Right atrium auricular region (tissue), 2 donors: ENCODE measurements at places on chromosomes 5 and 9. TPM values are rescaled to one million over a fixed set of nuclear protein-coding genes. Genes with fewer than 3 reads are reported as not detected.

DNA sequence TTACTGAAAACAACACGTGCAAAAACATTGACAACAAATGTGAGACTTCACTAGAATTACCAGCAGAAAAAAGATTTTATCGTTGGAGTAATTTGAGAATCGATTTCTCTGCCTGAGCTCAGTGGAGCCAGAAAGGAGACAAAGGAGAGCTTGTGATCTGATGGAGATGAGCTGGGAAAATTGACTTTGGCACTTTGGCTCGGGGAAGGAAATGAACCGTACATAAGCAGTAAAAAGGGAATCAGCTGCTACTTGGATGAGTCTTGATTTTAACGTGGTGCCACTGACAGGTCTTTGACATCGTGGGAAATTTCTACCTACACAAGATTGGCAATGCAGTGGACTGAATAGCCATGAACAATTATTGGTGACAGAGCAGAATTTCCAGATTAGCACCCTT, 244.7 kb upstream of the RPS23 start:
- no peak overlapping the region for H3K4me3 ChIP-seq
- DNase-seq, result no peak
- H3K4me1 ChIP-seq, result no peaks in the 10 kb centered on the region
- no peaks in the 10 kb centered on the region for H3K36me3 ChIP-seq
- no peak overlapping the region for H3K27ac ChIP-seq

GRCh38 chr5:105868038-105868780, 1802.5 kb downstream of the EFNA5 start:
- H3K4me1 ChIP-seq, result no peaks in the 10 kb centered on the region
- DNase-seq, result no peak
- no peaks in the 10 kb centered on the region for H3K27me3 ChIP-seq
- no peaks in the 10 kb centered on the region for H3K36me3 ChIP-seq
- no peak overlapping the region for H3K27ac ChIP-seq

- no peaks in the 10 kb centered on the region for H3K27me3 ChIP-seq
- H3K27ac ChIP-seq, result no peak overlapping the region
- H3K4me1 ChIP-seq, result peaks cover 3% of the 10 kb centered on the region
- no peak for DNase-seq
- no peak overlapping the region for H3K4me3 ChIP-seq
Observed at GRCh38 chr9:35994959-35995358, 37.0 kb upstream of the OR2S2 start.

DNA sequence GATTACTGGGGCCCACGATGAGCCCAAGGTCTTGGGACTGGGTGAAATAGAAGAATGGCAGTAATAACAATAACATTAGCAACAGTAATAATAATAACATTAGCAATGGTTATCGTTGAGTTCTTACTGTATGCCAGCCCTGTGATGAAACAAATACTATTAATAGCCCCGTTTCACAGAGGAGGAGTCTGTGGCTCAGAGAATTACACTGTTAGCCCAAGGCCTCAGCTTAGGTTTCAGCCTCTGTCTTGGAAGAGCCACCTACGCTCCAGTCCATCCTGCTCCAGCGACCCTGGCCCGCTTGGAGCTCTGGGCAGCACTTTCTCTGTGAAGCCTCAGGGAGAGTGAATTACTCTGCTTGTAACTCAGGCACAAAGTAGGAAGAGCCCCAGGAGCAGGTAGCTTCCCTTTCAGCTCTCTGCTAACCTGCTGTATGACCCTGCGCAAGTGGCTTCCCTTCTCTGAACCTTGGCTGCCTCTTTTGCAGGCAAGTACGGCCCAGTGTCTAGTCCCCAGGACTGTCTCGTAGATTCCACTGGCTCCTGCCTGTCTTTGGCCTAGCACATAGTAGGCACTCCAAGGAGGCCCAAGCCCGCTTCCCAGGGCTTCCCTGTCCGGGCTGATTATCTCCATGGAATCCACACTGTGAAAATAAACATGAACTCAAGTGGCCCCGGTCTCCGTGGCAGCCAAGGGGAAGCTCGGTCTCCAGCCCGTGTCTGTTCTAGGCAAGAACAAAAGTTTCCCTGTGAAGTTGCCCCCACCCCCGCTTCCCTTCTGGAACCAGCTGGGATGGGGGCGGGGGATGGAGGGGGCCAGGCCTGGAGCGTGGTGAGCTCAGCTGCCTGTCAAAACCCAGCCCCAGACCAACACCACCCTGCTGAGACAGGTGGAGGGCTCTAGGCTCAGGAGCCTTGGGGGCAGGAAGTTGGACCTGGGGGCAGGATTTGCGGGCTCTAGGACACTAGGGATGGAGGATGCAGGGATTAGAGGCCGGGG, 26.2 kb upstream of the LMX1B start:
- no peak overlapping the region for H3K4me3 ChIP-seq
- peak overlapping the region; percentile 56 for H3K27ac ChIP-seq

GRCh38 chr5:62707563-62707962, 128.9 kb downstream of the LRRC70 start:
- no peaks in the 10 kb centered on the region for H3K4me1 ChIP-seq
- H3K36me3 ChIP-seq, result no peaks in the 10 kb centered on the region

DNA sequence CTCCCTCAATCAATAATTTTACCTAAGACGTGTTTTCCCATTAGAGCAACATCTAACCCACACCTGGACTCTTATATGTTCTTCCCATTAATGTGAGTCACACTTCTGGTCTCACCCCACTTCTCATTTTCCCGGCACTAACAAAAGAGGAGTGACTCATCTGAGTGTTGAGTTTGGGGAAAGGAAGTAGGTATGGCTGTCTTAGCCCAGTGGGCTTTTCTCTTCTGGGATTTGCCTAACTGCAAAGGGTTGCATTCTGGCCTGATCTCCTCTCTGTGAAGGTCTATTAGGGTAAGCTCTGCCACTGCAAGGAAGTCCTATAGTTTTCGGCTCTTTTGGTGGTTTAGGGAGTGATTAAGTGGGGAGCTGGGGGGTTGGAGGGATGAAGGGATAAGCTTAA, 195.6 kb downstream of the KIAA0825 start:
- no peaks in the 10 kb centered on the region for H3K27me3 ChIP-seq
- DNase-seq, result no peak
- H3K4me3 ChIP-seq, result no peak overlapping the region
- no peaks in the 10 kb centered on the region for H3K4me1 ChIP-seq
- no peaks in the 10 kb centered on the region for H3K36me3 ChIP-seq
- H3K27ac ChIP-seq, result no peak overlapping the region

DNA sequence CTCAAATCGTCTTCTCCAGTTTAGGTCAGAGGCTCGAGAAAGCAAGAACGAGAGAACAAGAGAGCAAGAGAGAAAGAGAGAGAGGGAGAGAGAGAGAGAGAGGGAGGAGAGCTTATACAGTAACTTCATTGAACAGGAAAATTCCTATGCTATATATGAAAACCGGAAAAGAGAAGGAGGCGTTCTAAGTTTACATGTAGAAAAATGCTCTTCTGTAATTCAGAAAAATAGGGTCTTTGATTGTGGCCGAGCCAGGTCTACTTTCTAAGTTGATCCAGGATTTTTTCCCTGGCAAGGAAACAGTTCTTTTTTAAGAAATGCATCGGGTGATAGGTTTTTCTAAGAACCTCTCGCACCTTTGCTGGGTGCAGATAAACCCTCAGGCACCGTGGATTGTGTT, 29.5 kb downstream of the COL15A1 start:
- no peak overlapping the region for H3K4me3 ChIP-seq
- H3K27me3 ChIP-seq, result no peaks in the 10 kb centered on the region
- no peaks in the 10 kb centered on the region for H3K36me3 ChIP-seq
- H3K27ac ChIP-seq, result peak overlapping the region; percentile 73

DNA sequence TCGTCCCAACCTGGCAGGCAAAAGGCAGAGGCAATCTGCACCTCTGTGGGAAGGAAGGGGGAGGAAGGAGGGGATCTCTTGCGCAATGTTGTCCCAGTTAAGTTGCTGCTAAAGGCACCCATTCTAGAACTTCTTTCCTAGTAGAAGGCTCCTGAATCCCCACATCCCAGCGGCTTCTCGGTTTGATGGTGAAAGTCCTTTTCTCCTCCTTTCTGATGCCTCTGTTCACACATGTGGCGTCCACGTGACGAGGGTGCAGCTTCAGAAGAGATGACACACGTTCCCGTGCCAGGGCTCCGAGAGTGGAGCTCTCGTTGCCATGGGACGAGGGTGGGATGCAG, 96.9 kb upstream of the FCN2 start:
- no peaks in the 10 kb centered on the region for H3K36me3 ChIP-seq
- DNase-seq, result peak; percentile 70
- no peaks in the 10 kb centered on the region for H3K4me1 ChIP-seq
- H3K27ac ChIP-seq, result no peak overlapping the region
- no peaks in the 10 kb centered on the region for H3K27me3 ChIP-seq
- H3K4me3 ChIP-seq, result no peak overlapping the region

Gene PLCXD3
- total RNA-seq, result 68.3 TPM

- no peak for DNase-seq
- H3K4me1 ChIP-seq, result no peaks in the 10 kb centered on the region
- H3K36me3 ChIP-seq, result no peaks in the 10 kb centered on the region
- no peaks in the 10 kb centered on the region for H3K27me3 ChIP-seq
Observed at GRCh38 chr5:123997462-123998215, 485.7 kb downstream of the CSNK1G3 start.

DNA sequence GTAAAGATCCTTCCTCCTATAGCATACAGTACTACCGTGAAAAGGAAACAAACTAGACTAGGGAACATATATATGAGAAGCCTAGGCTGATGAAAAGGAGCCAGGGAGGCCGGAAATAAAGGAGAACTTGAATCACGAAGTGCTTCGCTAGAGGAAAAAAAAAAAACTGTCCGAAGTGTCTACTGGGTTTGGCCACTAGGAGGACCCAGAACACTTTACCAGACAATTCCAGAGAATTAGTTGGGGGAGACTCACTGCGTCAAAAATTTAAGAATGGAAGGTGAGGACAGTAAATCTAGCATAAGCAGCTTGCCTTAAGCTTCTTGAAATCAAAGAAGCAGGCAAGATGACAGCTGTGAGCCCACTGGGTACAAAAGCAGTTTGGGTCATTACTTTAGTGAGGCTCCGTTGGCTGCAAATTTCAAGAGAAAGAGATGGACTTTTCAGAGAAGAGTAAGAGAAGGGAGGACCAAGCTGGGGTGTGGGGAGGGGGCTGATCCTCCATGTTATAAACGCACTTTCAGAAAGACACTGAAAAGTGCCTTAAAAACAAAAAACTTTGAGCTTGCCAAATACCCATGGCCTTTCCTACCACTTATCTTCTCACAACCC, 47.4 kb downstream of the P4HA2 start:
- H3K27me3 ChIP-seq, result no peaks in the 10 kb centered on the region
- peaks cover 11% of the 10 kb centered on the region for H3K4me1 ChIP-seq
- H3K4me3 ChIP-seq, result no peak overlapping the region
- DNase-seq, result no peak
- H3K27ac ChIP-seq, result no peak overlapping the region
- H3K36me3 ChIP-seq, result no peaks in the 10 kb centered on the region

Gene LCN15
- total RNA-seq, result 0.63 TPM

DNA sequence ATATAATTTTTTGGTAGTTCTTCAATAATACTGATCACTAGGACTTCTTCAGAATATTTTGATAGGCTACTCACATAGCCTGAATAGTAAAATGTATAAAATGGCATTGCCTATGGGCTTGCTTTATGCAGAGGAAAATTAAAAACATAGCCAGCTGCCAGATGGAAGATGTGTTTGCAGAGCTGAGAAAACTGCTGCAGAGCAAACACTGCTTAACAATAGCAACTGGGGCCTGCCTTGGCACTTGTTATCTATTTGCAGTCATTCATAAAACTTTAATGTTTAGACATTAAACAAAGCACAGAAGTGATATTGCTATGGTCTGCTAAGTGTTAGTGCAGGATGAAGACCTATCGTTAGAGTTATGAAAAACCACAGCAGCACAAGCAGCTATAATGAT, 151.5 kb upstream of the SMC2 start:
- no peaks in the 10 kb centered on the region for H3K27me3 ChIP-seq
- no peak for DNase-seq
- H3K36me3 ChIP-seq, result no peaks in the 10 kb centered on the region
- no peak overlapping the region for H3K27ac ChIP-seq
- no peak overlapping the region for H3K4me3 ChIP-seq
- no peaks in the 10 kb centered on the region for H3K4me1 ChIP-seq

Gene PTGES
- total RNA-seq, result 2.6 TPM

Gene ARL14EPL
- not detected for total RNA-seq

Gene PCDHGC4
- 1.5 TPM for total RNA-seq

DNA sequence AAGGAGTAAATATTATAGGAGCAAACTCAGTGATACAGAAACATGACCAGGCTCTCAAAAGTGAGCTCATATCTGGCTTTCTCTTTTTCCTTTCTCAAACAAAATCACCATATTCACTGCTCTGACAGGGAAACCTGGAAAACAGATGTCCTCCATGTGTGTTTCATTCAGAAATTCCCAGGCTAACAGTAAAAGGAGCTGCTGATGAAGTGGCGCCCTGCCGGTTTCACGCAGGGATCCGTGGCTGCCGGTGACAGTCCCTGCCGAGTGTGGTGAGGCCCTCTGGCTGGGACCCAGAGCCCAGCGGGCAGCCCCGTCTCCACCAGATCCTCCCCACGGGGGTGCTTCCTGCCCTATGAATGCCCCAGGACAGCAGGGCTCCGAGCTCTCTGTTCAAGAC, 208.1 kb downstream of the GNA14 start:
- H3K4me1 ChIP-seq, result no peaks in the 10 kb centered on the region
- H3K27me3 ChIP-seq, result no peaks in the 10 kb centered on the region
- H3K4me3 ChIP-seq, result no peak overlapping the region
- no peaks in the 10 kb centered on the region for H3K36me3 ChIP-seq
- H3K27ac ChIP-seq, result no peak overlapping the region

Gene RASEF
- total RNA-seq, result not detected
